ENCODE measurements at places on chromosomes 4 and X. TPM values are rescaled to one million over a fixed set of nuclear protein-coding genes. Genes with fewer than 3 reads are reported as not detected.

GRCh38 chr4:152224223-152224622 lies 311.7 kb downstream of the FBXW7 start:
- H3K27me3 ChIP-seq: no peaks in the 10 kb centered on the region
- H3K4me3 ChIP-seq: no peak overlapping the region
- H3K4me1 ChIP-seq: no peaks in the 10 kb centered on the region

GRCh38 chrX:138485767-138486166 lies 225.8 kb downstream of the FGF13 start:
- H3K27me3 ChIP-seq: no peaks in the 10 kb centered on the region
- no peaks in the 10 kb centered on the region for H3K4me1 ChIP-seq
- no peak for DNase-seq
- no peaks in the 10 kb centered on the region for H3K36me3 ChIP-seq

The HS3ST1 gene
- 4.9 TPM for total RNA-seq

- H3K36me3 ChIP-seq: no peaks in the 10 kb centered on the region
These were observed 2.2 kb downstream of the ATP8A1 start for GRCh38 chr4:42654631-42655268.

The CCDC110 gene
- total RNA-seq: 3.0 TPM

The POU3F4 gene
- not detected for total RNA-seq

The PGM2 gene
- 19.7 TPM for total RNA-seq

DNA sequence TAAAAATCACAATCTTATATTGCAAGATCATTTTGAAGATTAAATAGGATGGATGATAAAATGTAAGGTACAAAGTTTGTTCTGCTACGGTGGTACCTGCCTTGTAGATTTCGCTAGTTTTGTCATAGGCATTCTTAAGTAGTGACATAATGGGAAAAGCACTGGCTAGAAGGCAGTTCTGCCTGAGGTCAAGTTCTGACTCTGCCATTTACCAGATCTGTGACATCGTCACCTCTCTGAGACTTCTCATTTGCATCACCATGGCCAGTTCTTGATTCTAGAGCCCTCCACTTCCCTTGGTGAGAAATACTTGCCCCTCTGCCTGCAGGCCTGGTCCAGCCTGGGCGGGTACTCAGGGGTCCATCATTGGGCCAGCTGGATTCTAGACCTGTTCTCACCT lies 85.2 kb downstream of the HS3ST1 start:
- no peaks in the 10 kb centered on the region for H3K36me3 ChIP-seq
- H3K4me3 ChIP-seq: no peak overlapping the region
- no peaks in the 10 kb centered on the region for H3K27me3 ChIP-seq
- no peaks in the 10 kb centered on the region for H3K4me1 ChIP-seq

Data from transverse colon (tissue), 4 donors.